ENCODE measurements at places on chromosomes 2 and 18.

DNA sequence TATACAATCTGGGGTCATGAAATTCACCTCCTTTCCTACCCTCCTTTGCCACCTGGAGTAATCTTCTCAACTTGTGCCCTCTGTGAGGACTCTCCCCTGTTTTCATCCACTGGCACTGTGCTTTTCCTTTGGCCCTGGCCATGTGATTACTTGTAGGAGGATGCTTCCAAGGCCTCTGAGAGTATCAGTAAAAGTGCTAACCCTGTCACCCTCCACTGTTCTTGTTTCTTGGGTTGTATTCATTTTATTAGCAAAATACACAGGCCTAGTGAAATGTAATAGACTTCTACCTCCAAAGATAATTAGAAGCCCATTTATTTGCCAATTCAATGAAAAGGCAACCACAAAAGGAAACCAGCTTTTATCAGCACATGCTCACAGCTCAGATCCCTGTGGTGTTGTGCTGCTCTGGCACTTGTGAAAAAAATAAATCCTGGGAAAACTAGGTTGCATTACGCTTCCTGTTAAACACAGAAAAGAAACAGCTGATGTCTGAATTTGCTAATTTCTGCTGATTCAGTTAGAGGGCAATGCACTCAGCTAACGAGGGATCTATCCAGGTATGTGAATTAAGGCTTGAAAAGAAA is 357.5 kb upstream of the ETAA1 start:
- no peak for DNase-seq

DNA sequence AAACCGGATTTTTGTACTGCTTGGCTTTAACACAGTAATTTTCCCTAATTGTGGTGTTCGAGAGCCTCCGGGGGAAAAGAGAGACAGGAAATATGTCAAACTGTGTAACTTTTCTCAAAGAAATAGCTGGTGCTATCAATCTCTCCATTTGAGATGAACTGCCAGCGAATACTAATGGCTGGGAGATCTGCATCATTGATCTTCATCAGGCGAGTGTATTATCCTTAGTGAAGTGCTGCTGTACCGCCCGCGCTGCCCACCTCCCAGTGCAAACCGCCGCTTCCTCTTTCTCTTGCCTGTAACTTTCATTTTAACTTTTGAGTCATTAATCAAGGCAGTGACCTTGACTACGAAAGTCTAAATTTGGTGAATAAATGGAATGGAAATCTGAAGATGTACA is 246.1 kb upstream of the ST6GAL2 start:
- no peak for DNase-seq

- DNase-seq = no peak
Measured at GRCh38 chr2:84808279-84808678, 72.6 kb downstream of the TRABD2A start.

DNA sequence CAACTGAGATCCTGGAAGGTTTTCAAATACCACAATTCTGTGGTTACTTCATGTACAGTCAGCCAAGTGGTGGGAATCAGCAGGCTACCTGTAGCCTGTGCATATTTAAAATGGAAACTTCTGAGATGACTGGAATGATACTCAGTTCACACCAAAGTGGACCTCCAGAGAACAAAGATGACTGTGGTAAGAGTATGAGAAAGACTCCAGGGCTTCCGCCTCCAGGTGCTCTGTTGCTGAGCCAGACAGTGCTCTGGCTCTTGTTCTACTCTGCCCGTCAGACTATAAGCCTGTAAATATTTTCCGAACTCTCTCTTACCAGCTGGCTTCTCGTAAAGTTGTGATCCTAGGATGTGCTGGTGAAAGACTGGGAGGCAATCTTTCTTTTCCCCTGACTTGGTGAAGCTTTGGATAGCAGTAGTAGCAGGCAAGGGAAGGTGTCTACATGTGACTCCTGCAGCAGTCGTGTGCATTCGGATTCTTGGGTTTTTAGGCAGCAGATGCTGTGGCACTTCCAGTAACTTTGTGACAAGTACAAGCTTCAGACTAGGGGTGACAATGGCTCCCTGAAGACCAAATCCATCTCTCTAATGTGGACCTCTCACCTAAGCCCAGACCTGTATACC is 23.1 kb downstream of the ST3GAL5 start:
- DNase-seq = no peak

- no peak for DNase-seq
Measured at GRCh38 chr2:191463790-191464189, 214.1 kb upstream of the NABP1 start.

DNA sequence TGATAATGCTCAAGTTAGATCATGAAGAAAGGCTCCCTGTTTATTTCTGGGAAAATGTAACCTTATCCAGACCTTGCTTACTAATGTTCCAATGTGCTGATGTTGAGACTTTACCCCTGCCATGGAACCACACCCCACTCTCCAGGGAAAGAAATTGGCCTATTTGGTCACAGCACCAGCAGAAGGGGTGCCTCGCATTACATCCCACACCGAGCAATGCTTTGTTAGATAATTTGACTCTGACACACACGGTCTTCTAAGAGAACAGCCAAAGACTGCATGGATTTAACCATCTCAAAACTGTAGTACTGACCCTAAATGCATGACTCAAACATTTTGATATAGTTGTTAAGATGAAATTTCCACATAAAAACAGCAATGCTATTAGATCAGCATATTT is 152.1 kb upstream of the CCDC150 start:
- no peak for DNase-seq

- DNase-seq = no peak
Measured at GRCh38 chr2:236286873-236287545, 22.8 kb upstream of the ASB18 start.

DNA sequence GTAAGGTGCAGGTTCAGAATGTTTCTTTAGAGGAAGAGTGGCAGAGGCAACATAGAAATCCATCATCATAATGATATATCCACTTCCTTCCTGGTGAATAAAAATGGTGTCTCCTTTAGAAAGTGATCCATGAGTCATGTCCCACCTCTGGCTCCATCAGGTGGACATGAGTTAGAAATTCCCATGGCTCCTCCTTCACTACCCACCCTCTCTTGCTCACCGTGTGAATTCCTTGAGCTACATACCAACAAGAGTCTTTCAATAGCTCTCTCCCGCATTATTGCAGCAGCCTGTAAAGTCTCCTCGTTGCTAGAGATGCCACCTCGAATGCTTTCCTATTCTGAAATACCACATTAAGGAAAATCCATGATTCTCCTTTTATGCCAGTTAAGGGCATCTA is 317.6 kb downstream of the LNPK start:
- DNase-seq = peak; percentile 7

DNA sequence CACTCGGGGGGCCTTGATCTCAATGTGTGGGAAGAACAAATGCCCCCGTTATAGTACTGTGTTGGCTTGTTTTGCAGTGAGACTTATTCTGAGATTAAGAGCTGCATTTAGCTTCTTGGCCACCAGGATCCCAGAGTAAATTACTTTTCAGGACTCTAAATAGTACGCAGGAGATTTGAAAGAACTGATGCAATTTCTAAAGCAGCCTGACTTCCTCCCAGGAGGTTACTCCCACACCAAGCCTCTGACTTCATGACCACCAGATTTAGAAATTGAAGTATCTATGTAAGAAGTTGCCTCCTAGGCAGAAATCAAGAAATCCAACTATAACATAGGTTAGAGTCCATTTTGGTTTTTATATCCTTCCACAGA is 67.0 kb downstream of the FEZ2 start:
- no peak for DNase-seq

GRCh38 chr2:144131042-144131441 is 388.9 kb downstream of the ZEB2 start:
- DNase-seq = no peak

DNA sequence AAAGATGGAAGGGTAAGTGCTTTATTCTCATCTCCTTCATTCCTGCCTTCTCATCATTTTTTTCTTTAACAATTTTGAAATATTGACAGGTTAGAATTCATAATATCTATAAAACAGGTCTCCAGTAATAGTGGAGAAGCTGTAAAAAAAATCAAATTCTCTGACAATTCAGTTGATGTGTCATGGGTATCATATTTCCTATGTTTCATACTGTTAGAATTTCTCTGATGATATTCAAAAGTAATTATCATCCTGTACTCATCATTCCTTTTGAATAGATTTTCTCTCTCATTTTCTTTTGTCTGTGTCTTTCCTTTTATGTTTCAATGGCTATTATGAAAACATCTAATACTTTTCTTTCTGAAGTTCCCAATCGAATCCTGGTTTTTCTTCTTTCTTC is 97.7 kb downstream of the CPS1 start:
- no peak for DNase-seq

- no peak for DNase-seq
Measured at GRCh38 chr18:26470011-26470637, 78.2 kb downstream of the KCTD1 start.

GRCh38 chr2:216539791-216540241 is 41.2 kb downstream of the RPL37A start:
- DNase-seq = no peak

GRCh38 chr2:39849982-39850526 is 71.0 kb upstream of the THUMPD2 start:
- no peak for DNase-seq

- no peak for DNase-seq
Measured at GRCh38 chr18:59539108-59539507, 158.1 kb downstream of the CCBE1 start.

- DNase-seq = no peak
Measured at GRCh38 chr2:129771418-129772189, 207.9 kb upstream of the RAB6C start.

GRCh38 chr2:230712443-230713330 is at the start of gene CAB39:
CAB39 (plus strand) TSS chr2:230712842; CDS start chr2:230760002, 47,160 bp downstream.
- peak; percentile 54 for DNase-seq

DNA sequence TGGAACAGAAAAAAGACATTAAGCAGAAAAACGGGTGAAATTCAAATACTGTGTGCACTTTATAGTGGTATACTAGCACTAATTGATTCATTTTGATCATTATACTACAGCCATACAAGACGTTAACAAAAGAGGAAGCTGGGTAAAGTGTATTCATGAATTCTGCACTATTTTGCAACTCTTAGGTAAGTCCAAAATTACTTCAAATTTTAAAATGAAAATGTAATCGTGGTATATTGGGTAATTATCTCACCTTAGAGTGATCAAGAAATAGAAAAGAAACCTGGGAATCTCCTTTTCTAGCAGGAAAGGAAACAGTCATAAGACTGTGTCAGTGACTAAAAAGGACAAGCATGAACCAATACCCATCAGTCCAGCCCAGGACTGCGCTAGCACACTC is 5.4 kb downstream of the TGFBRAP1 start:
- DNase-seq = no peak

GRCh38 chr2:147037048-147037447 is 807.8 kb upstream of the ACVR2A start:
- DNase-seq = no peak

GRCh38 chr2:10700078-10700803 is 10.5 kb upstream of the NOL10 start:
- no peak for DNase-seq

- no peak for DNase-seq
Measured at GRCh38 chr2:56812432-56812831, 628.6 kb downstream of the CCDC85A start.

DNA sequence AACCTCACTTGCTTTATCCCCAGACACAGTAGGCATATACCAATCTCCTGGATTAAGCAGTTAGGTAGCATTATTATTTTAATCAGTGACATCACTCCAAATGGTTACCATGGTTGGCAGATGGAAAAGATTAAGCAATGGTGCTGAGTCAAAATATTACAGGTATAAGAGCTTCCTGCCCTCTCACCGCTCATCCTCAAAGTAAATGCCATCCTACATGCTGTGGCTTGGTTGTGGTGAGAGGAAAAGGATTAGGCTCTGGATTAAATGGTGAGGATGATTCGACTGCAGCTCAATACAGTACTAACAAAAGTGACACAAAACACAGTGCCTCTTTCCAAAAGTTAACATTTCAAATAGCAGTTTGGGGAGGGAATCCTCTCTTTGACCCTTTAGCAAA is 108.9 kb upstream of the ACAA2 start:
- DNase-seq = no peak

DNA sequence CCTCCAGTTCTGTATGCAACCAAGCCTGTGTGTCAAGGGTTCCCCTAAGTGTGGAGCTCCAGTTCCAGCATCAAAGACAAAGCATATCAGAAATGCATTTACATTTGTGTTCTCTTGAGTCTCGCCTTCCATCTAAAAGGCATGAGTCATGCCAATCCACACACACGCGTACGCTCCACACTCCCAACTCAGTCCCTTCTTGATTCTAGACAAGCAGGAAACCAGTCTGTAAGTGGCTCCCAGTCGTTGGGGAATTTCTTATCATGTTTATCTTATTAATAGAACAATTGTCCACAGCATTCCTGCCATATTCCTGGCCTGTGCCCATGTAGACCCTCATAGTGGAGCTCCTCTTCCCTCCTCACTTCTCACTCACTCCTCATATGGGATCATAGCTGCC is 86.4 kb upstream of the SLC35G4 start:
- DNase-seq = no peak

- DNase-seq = no peak
Measured at GRCh38 chr2:223203971-223204929, 152.3 kb downstream of the KCNE4 start.

DNA sequence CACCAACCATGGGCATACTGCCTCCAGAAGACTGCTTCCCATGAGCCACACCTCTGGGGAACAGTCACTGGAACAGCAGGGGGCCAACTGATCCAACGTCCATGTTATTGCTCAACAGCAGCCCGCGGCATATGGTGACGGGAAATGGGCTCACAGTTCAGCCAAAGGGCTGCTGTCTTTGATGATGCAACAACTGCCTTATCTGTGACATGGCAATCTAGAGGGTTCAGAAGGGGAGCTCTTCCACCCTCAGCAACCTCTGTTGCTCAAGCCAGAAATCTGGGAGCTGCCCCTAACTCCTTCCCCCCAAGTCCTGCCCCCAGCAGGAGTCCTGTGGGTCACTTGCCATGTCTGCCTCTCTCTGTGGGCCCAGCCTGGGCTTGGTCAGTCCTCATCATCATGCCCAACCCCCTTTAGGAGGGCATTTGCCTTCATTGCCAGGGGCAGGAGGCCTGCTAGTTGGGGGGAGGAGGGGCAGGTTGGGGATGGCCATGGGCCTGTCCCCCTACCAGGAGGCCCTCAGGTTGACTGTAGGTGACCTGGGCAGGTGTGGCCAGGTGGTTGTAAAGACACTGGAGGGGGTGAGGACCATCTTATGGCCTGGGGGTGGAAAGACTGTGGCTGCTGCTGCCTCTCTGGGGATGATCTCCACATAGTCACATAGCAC is 212.9 kb downstream of the CYP26B1 start:
- DNase-seq = no peak

GRCh38 chr2:46181789-46182530 is 115.2 kb upstream of the EPAS1 start:
- DNase-seq = no peak

- no peak for DNase-seq
Measured at GRCh38 chr2:42207826-42208225, 38.7 kb downstream of the EML4 start.
